Right lobe of liver (tissue), 6 donors: ENCODE measurements at places on chromosomes 16 and 17.

- H3K27ac ChIP-seq: no peak overlapping the region
- no peak for DNase-seq
- H3K36me3 ChIP-seq: peaks cover 17% of the 10 kb centered on the region
- H3K4me3 ChIP-seq: no peak overlapping the region
- H3K27me3 ChIP-seq: no peaks in the 10 kb centered on the region
- no peaks in the 10 kb centered on the region for H3K4me1 ChIP-seq
These were observed 6.8 kb downstream of the ZNF263 start for GRCh38 chr16:3289998-3290673.

DNA sequence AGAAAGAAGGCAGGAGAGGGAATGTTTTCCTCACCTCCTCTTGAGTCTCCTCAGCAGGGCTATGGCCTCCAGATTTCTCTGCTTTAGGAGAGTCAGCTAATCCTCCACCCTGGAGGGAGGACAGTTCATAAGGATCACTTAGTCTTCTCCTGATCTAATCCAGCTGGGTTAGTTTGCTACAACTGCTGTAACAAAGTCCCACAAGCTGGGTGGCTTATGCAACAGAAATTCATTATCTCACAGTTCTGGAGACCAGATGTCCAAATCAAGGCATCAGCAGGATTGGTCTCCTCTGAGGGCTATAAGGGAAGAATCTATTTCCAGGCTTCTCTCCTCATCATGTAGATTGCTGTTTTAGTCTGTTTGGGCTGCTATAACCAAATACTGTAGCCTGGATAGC, 40.6 kb upstream of the XYLT1 start:
- no peaks in the 10 kb centered on the region for H3K4me1 ChIP-seq
- H3K36me3 ChIP-seq: no peaks in the 10 kb centered on the region
- H3K27me3 ChIP-seq: no peaks in the 10 kb centered on the region
- H3K4me3 ChIP-seq: no peak overlapping the region
- DNase-seq: no peak

DNA sequence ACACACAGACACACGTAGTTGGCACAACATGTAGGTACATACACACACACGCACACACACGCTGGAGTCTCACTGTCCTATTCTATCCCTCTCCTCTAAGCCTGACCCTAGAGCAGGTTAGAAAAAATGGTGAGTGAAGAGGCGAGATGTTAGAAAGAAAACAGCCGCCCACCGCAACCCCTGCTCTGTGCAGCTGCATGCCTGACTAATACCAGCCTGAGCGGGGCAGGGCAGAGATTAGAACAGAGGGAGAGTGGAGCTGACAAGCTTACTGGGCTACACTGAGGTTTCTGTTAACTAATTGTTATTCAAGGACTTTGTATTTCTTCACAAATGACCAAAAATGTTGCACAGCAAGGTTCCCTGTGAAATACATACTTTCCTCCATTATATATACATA, 59.8 kb downstream of the AMFR start:
- no peak overlapping the region for H3K27ac ChIP-seq
- no peaks in the 10 kb centered on the region for H3K4me1 ChIP-seq
- no peaks in the 10 kb centered on the region for H3K27me3 ChIP-seq
- no peak overlapping the region for H3K4me3 ChIP-seq
- no peaks in the 10 kb centered on the region for H3K36me3 ChIP-seq

GRCh38 chr16:8358937-8359336, 231.4 kb downstream of the TMEM114 start:
- H3K27ac ChIP-seq: no peak overlapping the region
- no peak overlapping the region for H3K4me3 ChIP-seq
- H3K27me3 ChIP-seq: no peaks in the 10 kb centered on the region
- no peak for DNase-seq
- no peaks in the 10 kb centered on the region for H3K4me1 ChIP-seq

- no peaks in the 10 kb centered on the region for H3K36me3 ChIP-seq
- no peaks in the 10 kb centered on the region for H3K4me1 ChIP-seq
- H3K4me3 ChIP-seq: no peak overlapping the region
These were observed 9.3 kb downstream of the PLXDC1 start for GRCh38 chr17:39141915-39142664.

DNA sequence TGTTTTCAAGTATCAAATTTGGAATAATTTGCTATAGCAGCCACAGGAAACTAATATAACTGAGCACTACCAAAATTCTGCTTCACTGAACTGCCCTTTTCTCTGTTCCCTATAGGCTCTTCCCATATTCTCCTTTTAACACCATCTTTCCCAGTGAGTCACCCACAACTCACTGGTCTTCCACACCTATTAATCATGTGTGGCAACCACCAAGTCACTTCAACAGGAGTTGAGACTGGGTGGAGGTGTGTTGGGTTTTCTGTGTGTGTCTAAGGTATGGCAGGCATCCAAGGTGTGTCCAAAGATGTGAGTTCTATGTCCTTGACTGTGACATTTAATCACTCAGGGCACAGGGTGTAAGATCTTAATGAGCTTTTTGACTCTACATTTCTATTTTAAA, 610.0 kb upstream of the CDH11 start:
- DNase-seq: no peak
- H3K4me1 ChIP-seq: no peaks in the 10 kb centered on the region
- no peaks in the 10 kb centered on the region for H3K36me3 ChIP-seq
- no peaks in the 10 kb centered on the region for H3K27me3 ChIP-seq
- no peak overlapping the region for H3K4me3 ChIP-seq
